ENCODE measurements at places on chromosomes 5 and 9.

DNA sequence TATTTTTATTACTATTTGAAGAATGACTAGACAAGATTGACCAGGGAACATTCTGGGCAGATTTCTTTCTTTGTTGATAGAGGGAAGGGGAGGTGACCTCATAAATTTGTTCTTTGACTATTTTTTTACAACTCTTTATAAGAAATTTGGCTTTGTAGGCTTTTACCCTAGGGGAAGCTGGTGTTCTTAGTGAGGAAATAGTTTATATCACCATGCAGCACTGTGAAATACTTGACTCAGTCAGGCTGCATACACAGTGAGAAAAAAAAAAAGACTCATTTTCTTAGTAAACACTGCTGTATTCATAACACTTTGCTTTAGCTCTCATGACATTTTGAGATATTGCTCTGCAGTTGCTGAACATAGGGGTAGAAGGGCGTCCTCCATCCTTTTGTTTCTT is 336.6 kb upstream of the PIK3R1 start:
- DNase-seq = no peak

- no peak for DNase-seq
Measured at GRCh38 chr5:115231598-115231997, 31.1 kb downstream of the PGGT1B start.

GRCh38 chr9:87070336-87070735 is 123.0 kb upstream of the GAS1 start:
- DNase-seq = no peak

GRCh38 chr5:66655395-66656324 is 59.5 kb downstream of the MAST4 start:
- no peak for DNase-seq

DNA sequence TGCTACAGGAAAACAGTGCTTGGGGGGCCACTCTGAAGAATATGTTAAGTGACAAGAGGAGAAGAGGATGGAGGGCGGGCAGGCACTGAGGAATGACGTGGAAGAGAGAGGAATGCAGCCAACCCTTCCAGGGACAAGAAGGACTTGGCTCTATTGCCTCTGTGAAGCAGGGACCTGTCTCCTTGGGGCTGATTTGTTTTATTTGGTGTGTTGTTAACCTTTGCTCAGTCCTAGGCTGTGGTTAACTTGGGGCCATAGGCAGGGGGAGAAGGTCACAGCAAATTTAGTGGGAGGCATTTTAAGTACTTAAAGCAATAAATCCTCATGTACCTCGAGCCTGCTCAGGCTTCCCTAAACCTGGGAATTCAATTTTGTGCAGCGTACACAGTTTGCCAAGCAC is 39.9 kb downstream of the KIF4B start:
- DNase-seq = no peak

GRCh38 chr5:111741278-111741677 is 15.7 kb downstream of the NREP start:
- DNase-seq = no peak

- no peak for DNase-seq
Measured at GRCh38 chr5:179126506-179126991, 66.4 kb downstream of the ZNF354C start.

GRCh38 chr5:125700380-125700861 is 722.8 kb upstream of the GRAMD2B start:
- DNase-seq = no peak

DNA sequence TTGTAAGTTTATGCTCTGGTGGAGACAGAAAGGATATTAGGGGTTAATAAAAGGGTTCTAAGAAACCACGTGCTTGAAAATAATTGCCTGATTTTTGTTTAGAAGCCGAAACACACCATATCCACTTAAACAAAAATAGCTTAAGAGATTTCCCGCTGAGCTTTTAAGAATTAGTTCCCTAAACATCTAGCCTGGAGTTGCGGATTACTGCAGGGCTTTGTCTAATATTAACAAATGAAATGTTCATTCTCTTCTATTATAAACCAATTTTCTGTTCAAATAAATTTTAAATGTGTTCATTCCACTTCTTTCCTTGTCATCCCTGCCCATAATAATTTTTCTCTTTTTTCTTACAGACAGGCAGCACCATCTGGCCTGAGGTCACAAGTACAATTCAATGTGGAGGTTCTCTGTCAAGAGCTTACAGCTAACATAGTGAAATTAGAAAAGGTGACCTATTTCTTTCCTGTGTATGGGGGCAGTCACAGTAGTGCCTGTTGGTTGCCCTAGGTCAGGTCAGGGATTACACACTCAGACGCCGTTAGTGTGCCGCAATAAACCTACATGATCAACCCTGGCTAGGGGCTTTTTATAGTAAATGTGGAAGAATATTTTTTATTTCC is 65.3 kb downstream of the GRAMD2B start:
- no peak for DNase-seq

GRCh38 chr5:83406906-83407305 is 64.6 kb upstream of the VCAN start:
- peak; percentile 70 for DNase-seq

DNA sequence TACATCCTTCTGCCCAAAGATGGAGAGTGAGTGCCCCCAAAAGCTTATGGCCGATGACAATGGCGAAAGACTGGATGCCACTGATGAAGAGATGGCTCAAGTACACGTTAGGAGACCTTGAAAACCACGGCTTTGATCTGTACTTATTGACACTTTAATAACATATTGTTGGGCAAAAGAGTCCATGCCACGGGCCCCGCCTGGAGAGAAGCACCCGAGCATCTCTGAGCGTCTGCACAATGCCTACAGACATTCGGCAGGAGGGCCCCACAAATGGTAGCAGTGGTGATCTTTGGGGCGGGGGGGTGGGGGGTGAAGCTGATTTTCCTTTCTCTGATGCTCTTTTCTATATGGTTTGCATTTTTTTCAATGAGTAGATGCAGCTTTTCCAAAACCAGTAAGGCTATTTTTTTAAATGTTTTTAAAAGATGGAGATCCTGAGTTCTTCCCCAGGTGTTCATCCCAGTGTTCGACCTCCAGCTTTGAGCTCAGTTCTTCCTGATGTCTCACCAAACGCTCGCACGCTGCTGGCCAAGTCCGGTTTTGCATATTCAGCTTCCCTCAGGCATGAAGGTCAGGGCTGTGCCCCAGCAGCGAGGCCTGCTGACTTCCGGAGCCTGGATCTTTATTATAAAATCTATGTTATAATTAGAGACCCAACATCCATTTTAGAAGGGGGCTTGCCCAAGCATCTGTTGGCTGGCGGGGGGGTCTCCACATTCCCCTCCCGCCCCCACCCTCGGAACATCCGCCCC is 34.3 kb upstream of the BARHL1 start:
- no peak for DNase-seq

DNA sequence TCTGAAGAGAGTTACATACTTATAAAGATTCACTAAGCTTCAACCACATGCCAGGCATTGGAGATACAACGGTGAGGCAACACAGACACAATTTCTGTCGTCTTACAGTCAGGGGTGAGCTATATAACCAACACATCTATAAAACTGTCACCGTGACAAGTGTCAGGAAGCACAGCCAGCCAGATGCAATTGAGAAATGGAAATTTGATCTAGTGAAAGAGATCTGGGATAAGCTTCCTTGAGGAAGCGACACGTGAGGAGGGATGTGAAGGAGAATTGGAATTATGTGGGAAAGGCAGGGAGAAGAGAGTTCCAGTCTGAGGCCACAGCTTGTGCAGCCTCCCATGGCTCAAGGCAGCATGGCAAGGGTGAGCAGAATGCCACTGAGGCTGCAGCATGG is 50.9 kb upstream of the ZNF354B start:
- DNase-seq = no peak

DNA sequence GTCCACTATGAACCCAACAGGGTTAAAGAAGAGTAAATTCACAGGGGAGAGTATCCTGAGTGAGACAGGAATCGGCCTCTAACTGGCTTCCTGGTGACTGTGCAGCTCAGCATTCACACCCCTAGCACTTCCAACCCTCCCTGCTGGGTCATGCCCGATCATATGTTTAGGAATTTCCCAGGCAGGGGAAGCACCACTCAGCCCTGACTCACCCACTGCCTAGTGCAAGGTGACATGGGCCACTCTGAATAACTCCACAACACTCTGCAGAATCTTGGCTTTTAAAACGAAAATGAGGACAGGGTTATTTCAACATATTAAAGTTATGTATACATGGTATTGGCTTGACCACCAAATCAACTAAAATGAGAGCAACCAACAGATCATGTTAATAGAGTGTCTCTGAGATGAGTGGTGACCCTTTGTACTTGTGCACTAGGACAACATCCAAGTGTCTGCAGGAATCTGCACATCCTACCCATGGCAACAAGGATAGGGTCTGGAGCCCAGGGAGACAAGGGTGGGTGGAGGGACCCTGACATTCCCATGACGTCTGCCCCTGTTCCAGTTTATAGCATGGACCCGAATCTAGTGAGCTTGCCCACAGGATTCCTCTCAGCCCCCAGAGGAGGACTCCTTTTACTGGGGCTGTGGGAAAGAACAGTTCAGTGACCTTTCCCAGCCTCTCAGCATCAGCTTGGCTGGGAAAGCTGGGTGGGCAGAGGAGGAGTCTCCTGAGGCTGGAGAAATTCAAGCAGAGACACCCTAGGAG is 485.8 kb downstream of the SEMA5A start:
- no peak for DNase-seq

DNA sequence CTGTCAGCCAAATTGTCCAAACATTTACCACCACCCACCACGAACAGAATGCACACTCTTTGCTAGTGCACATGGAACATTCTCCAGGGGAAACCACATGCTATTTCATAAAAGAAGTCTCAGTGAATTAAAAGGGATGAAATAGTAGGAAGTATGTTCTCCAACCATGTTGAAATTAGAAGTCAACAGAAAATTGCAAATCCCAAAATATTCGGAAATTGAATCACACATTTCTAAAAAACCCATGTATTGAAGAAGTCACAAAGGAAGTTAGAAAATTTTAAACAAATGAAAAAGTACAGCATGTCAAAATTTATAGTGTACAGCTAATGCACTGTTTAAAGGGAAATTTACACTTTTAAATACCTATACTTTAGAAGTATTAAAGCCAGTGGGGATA is 50.8 kb downstream of the TGFBR1 start:
- no peak for DNase-seq

- peak; percentile 66 for DNase-seq
Measured at GRCh38 chr5:170791325-170791954, 7.9 kb downstream of the GABRP start.

DNA sequence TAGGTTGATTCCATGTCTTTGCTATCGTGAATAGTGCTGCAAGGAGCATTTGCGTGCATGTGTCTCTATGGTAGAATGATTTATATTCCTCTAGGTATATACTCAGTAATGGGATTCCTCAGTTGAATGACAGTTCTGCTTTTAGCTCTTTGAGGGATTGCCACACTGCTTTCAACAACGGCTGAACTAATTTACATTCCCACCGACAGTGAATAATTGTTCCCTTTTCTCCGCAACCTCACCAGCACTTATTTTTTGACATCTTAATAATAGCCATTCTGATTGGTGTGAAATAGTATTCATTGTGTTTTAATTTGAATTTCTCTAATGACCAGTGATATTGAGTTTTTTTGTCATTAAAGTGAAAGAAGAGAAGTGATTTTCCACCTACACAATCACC is 18.5 kb downstream of the IFNA5 start:
- peak; percentile 91 for DNase-seq

DNA sequence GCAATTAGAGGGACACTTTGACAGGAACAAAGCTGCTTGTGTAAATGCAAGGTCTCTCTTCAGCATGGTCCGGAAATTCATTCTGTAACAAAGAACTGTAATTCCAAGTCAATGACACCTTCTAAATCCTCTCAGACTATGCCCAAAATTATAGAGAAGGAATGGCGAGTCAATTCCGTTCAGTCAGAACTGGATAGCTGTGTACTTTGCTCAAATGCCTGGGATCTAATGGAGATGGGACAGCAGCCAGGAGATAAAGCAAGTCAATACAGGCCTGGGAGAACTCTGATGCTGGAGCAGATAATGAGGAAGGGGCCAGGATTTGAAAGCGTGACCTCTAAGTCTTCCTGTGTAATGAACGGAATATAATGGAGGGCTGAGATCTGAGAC is 96.4 kb upstream of the SPRY4 start:
- no peak for DNase-seq

GRCh38 chr5:73997960-73998359 is 372.0 kb downstream of the ARHGEF28 start:
- no peak for DNase-seq

- DNase-seq = no peak
Measured at GRCh38 chr5:84181093-84181492, 203.6 kb downstream of the EDIL3 start.

GRCh38 chr5:133514456-133514855 is 97.9 kb downstream of the FSTL4 start:
- no peak for DNase-seq

DNA sequence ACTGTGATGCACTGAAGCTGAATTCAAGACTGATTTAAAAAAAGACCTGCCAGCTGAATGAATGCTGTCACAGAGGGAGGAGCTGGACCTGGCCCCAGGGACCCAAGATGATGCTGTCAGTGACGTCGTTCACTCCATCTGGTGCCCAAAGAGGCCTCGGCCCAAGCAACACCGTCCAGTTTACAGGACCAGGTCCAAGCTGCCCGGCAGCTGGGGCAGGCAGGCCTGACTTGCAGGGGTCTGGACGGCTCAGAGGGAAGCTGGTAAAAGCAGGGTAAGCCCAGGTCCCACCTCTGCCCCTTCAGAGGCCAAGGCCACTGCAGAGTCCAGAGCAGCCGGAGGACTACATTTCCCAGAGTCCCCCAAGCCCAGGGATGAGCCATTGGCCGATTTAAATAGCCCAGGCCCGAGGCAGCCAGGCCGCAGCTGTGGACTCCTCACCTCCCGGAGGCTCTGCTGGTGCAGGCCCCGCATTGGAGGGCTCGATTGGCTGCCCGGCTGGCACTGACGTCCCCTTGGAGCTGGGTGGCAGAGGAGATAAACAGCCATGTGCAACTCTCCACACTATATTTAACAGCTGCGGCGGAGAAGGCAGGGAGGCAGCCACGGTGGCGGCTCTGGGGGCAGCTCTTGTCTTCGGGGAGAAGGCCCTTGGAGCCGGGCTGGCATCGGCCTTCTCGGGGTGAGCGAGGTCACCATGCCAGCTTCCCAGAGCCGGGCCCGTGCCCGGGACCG is at the start of gene PLPP7:
TSS of gene PLPP7 (plus strand) at position 423 of the 735 bp plus-strand sequence. CDS start at position 698, 275 bp downstream.
- DNase-seq = peak; percentile 7

GRCh38 chr5:1814183-1815020 is 13.2 kb downstream of the NDUFS6 start:
- no peak for DNase-seq

GRCh38 chr5:180602481-180603075 is 11.3 kb upstream of the SCGB3A1 start:
- DNase-seq = no peak

GRCh38 chr9:125404733-125405132 is 143.1 kb downstream of the GAPVD1 start:
- DNase-seq = no peak

DNA sequence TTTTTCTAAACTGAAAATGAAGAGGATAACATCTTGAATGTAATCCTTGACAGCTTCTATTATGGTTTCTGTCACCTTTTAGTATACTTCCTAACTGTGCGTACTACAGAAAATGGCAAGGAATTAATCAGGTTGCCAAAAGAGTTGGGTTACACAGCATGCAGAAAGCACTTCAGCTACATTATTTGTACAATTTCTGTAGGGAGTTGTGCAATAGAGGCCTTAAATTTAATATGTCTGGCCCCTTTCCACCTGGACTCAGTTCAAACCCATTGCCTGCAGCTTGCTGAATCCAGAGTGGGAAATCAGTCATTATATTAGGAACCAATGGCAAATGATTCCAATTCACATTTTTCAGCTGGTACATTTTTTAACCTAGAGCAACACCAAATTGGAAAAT is 549.7 kb downstream of the CSNK1G3 start:
- no peak for DNase-seq
